ENCODE measurements at places on chromosomes 16 and 17. TPM values are rescaled to one million over a fixed set of nuclear protein-coding genes. Genes with fewer than 3 reads are reported as not detected.
A peak's percentile ranks its signal among the peaks of the same experiment; 100 is the strongest.

TMEM88 gene
- 1.5 TPM for total RNA-seq

KRT15 gene
- total RNA-seq = not detected

DNA sequence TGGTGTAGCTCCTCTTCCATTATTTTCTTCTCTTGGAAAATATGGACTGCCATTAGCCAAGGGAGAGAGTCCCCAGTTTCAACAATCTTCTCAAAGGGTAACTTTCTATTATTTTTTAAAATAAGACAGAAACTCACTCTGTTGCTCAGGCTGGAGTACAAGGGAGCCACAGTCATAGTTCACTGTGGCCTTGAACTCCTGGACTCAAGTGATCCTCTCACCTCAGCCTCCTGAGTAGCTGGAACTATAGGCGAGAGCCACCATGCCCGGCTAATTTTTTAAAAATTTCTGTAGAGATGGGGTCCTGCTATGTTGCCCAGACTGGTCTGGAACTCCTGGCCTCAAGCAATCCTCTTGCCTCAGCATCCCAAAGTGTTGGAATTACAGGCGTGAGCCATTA, 13.1 kb downstream of the COG4 start:
- DNase-seq = no peak

DNA sequence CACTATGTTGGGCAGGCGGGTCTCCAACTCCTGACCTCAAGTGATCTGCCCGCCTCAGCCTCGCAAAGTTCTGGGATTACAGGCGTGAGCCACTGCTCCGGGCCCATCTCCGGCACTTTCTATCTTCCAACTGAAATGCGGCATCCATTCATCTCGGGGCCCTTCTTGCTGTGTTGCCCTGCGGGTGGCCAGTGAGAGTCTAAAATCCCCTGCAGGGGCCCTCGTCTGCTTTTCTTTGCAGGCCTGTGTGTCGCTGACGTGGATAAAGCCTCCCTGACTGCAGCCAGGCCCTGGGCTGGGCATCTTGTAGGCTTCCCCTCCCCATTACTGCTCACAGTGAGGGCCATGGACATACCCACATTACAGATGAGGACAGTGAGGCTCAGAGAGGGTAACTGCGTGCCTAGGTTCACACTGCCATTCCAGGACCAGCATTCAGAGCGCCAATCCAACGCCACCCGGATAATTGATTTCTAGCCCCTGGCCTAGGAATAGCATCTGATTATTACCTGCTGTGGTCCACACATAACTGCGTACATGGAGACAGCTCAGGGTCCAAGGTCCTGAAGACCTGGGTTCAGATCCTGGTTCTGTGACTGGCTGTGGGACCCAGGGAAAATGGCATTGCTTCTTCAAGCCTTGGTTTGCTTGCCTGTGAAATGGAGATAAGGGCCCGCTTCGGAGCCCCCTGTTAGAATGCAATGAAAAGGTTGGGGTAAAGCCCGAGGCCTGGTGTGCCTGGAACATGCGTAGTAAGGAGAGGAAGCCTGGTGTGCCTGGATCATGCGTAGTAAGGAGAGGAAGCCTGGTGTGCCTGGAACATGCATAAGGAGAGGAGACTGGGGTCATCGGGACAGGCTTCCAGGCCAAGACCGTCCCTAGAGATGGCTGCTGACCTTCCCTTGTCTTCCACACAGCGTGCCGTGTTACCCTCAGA, 25.0 kb downstream of the CRISPLD2 start:
- no peak for DNase-seq

SSTR5 gene
- not detected for total RNA-seq

GRCh38 chr16:48961546-48961945, 320.1 kb downstream of the CBLN1 start:
- no peak for DNase-seq

DHRS7C gene
- total RNA-seq = not detected

DNA sequence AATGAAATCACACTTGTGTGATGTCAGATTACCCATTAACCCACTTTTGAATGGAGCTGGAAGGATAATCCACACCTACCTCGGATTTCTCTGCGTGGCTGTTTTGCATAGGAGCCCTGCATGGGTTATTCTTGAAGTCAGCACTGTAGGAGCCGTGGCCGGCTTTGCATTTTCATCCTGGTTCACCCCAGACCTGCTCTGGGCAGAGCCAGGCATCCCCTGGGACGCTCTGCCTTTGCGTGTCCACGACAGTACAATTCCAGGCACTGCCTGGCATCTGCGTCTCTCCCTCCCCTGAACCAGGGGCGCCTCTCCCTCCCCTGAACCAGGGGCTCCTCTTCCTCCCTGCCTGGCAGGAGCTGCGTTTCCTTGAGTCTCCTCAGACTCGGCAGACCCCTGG, 29.7 kb upstream of the ZNF750 start:
- DNase-seq = no peak

PRPF8 gene
- 458 TPM for total RNA-seq

GRCh38 chr17:57296231-57296630, 39.9 kb downstream of the MSI2 start:
- DNase-seq = no peak

KRTAP1-1 gene
- total RNA-seq = not detected

DNA sequence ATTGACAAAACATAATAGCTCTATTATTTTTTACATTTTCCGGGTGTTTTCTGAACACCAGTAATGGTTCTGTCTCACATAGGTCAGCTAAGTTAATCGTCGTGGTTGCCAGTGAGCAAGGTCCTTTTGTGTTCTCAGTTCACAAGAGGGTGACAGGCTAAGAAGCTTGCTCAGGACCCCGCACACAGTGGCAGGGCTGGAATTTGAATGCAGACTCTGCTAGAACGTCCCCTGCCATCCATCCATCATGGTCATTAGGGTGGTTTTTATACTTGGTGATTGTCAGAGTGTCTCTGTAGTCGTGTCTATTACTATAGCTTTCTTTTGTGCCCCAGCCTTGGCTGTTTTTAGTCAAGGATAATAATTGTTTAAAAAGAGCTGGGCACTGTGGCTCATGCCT, 176.2 kb downstream of the SNX29 start:
- no peak for DNase-seq

- DNase-seq = peak; percentile 41
Measured at GRCh38 chr17:50916026-50916707, 50.0 kb upstream of the TOB1 start.

DNA sequence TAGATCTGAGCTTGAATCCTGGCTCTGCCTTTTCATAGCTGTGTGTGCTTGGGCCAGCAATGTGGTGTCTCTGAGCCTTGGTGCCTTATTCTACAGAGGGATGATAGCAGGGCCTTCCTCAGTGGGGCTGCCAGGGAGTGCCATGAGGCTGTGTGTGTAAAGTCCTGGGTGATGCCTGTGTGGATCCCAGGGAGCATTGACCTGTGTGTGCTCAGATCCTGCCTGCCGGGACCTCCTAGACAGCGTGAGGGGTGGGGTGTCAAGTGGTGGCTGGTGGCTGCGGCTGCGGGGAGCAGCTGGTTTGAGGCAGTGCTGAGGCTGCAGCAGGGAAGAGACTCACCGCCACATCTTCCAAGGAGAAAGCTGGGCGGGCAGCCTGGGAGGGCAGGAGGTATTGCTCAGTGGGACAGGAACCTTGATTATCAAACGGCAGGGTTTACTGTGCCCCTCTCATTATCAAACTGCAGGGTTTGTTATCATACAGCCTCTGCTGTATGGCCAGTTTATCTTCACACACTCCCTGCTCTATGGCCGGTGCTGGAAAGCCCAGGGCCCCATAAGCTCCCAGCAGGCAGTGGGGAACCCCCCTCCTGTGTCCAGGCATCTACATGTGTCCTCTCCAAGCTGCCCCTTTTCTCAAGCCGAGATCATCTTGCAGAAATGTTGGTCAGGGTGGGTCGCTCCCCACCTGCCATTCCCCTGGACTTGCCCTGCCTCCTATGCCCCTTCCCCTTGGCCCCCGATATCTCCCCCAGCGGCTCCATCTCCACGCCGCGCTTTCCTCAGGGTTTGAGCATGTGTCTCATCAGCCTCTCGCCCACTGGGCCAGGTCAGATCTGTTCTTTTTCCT, 3.1 kb upstream of the ADCY7 start:
- DNase-seq = no peak

GNGT2 gene
- total RNA-seq = 40.3 TPM

GRCh38 chr16:19165101-19165500, 2.9 kb upstream of the SYT17 start:
- DNase-seq = no peak

GRCh38 chr16:57167953-57168352, 17.9 kb downstream of the PSME3IP1 start:
- DNase-seq = no peak

NHLRC4 gene
- 0.67 TPM for total RNA-seq

BLTP2 gene
- total RNA-seq = 92.0 TPM

DNA sequence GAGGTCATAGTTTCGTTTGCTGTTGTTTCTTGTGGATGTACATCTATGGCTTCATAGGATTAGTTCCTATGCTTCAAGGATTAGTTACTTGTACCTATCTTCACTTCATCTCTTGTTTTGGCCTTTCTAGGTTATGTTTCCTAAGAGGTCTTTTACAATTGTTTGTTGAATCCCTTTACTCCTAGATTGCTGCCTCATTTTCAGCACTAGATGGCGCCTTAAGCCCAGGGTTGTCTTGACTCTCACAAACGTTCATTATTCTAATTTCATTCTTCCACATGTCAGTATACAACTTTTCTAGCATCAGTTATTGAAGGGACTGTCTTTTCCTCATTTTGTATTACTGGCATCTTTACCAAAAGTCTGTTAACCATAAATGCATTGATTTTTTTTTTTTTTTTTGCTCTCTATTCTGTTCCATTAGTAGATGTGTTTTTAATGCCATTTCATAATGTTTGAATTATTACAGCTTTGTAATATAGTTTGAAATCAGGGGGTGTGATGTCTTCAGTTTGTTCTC, 45.0 kb upstream of the NACA2 start:
- peak; percentile 78 for DNase-seq

MT1G gene
- total RNA-seq = 22.4 TPM

TBC1D3I gene
- total RNA-seq = 0.19 TPM

GRCh38 chr16:70750893-70751467, 50.0 kb downstream of the VAC14 start:
- peak; percentile 36 for DNase-seq

SPATA22 gene
- not detected for total RNA-seq

- DNase-seq = no peak
Measured at GRCh38 chr16:85234310-85235204, 122.3 kb upstream of the CIBAR2 start.

DNA sequence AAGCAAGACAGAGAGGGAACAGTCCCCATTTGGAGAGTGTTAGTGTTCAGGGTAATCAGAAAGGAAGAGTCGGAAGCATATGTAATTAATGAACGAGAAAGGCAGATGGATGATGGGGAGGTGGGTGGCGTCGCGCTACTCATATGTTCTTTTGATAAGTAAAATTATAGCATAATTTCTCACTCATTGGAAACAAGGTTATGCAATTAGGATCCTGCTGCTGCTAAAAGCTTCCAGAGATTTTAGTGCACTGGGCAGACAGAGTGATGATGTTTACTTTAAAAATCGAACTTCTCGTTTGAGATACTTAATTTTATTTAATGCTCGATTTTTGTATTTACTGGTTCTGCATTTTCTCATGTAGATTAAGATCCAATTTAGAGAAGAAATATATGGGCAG, 96.2 kb downstream of the PRKCA start:
- DNase-seq = no peak

DNA sequence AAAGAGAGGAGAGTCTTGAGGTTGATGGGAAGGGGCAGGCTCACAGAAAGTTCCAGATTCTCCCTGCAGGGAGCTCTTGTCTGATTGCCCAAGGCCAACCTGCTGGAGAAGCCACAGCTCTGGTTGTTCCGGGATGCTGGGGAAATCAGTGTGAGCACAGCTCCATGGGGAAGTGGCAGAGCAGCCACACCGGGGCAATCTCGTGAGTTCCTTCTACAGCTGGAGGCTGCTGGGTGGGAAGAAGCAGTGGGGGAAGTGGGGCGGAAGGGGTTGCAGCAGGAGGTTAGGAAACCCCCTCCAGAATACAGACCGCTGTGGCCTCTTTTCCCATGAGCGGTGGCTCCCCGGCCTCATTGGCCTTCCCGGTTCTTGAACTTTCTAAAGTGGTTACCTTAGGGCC, 34.0 kb downstream of the KIAA0513 start:
- DNase-seq = no peak

- no peak for DNase-seq
Measured at GRCh38 chr16:87067836-87068761, 249.1 kb downstream of the C16orf95 start.

DNA sequence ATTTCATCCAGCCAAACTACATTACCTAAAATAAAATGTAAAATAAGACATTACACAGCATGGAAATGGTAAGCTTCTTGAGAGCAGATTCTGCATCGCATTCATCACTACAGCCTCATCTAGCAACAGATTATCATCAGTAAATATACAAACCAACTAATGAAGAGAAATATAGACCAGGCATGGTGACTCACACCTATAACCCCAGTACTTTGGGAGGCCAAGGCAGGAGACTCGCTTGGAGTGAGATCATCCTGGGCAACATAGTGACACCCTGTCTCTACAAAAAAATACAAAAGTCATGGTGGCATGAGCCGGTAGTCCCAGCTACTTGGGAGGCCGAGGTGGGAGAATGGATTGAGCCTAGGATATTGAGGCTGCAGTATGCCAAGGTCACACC, 19.9 kb downstream of the NCBP3 start:
- DNase-seq = no peak

GRCh38 chr17:52636443-52636842, 477.9 kb upstream of the CA10 start:
- no peak for DNase-seq

MYL11 gene
- total RNA-seq = 0.86 TPM

- DNase-seq = no peak
Measured at GRCh38 chr16:31404353-31405064, 11.4 kb downstream of the ITGAD start.

GRCh38 chr16:81350306-81350615, 35.5 kb downstream of the GAN start:
- no peak for DNase-seq

ZNF287 gene
- total RNA-seq = 5.1 TPM

DNA sequence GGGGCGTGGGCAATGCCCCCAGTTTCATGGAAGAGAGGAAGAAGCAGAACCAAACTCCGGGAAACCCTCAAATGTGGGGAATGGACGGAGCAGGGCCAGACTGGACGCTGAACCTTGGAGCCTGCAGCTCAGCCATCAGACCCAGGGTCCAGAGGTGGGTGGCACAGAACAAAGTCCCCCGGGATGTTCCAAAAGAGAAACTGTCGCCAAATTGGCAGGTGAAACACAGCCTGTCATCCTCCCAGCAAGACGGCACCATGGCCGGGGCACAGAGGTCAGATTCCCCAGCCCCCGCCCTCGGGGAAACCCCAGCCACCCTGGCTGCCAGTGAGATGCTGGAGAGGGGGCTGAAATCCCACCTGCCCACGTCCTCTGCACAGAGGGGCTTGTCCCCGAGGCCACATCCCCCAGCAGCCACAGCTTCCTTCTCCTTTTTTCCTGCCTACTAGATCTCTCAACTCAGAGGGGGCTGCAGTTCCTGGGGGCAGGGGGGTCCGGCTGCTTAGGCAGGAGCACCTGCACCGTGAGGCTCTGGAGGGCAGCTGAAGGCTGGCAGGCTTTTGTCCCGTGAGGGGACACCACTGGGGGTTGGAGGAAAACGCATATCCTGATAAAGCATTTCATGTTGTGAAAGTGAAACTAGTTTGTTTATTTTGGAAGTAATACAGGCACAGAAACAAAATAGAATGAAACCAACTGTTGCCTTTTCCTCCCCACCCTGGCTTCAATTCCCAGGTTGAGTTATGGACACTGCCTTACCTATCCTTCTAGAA, 1.2 kb upstream of the SECTM1 start:
- DNase-seq = no peak

All from activated naive CD4-positive, alpha-beta T cell treated with anti-CD3 and anti-CD28 coated beads for 36 hours (primary cell).